ENCODE measurements at places on chromosomes 2 and 18.
A peak's percentile ranks its signal among the peaks of the same experiment; 100 is the strongest.

- peak; percentile 69 for DNase-seq
Measured at GRCh38 chr2:109299536-109299935, 170.5 kb downstream of the SH3RF3 start.

DNA sequence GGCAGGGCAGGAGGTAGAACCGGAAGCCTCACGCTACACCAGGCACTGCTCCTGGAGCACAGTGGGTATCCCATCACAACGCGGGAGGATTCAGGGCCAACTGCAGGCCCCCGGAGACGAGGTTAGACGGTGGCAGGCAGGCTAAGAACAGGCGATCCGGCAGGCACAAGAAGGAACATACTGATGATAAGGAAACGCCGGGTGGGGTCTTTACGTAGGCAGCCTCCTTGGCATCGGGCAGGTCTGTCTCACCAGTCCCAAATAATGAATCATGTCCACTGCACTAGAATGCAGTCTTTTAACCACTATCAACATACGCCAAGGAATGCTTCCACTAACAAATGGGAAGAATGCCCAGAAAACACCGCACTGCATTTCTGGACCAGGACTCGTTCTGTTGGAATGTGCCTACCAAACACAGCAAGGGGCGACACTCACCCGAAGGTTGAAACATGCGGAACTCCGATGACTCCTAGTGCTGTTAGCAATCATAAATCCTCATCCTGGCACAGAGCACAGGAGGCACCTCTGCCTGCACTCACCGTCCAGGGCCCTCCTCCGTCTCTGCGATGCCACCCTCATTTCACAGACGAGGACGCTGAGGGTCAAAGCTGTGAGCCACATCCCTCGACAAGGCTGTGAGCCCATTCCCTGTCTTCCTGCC is 35.2 kb downstream of the ZNF516 start:
- peak; percentile 50 for DNase-seq

GRCh38 chr2:15747603-15748471 is 156.2 kb downstream of the DDX1 start:
- no peak for DNase-seq

DNA sequence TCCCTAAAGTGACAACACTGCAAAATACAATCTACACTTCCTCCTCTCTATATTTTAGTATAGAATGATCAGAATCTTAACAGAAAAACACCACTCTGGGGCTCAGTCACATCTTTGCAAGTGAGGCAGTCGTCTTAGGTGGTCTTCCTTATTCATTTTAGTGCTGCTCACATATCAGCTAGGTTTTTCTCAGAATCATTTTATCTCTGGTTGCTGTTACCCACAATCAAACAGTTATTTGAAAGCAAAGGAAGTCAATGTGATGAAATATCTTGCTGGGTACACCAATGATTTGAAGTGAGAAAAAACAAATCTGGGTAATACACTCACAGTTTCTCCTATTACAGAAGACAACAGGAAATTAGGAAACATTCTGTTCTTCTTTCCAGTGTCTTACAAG is 275.2 kb downstream of the DSEL start:
- DNase-seq = no peak

GRCh38 chr18:34904994-34905393 is 136.2 kb upstream of the MAPRE2 start:
- DNase-seq = no peak

- DNase-seq = no peak
Measured at GRCh38 chr2:37271376-37272067, 40.1 kb downstream of the NDUFAF7 start.

DNA sequence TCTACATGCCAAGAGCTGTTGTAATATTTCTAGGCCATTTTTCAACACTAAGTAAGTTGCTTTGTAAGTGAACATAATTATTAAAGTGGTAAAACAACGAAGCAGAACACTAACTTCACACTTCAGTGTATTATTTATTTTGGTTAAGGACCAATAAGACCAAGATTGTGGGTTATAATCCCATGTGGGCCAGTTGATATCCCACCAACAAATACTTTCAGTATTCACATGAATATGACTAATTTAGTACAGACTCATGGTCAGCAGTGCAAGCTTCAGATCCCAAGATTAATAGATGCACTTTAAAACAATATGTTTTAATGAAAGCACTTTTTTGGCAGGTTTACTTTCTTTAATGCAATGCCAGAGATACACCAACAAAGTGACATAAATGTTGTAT is 154.3 kb downstream of the LCLAT1 start:
- no peak for DNase-seq

DNA sequence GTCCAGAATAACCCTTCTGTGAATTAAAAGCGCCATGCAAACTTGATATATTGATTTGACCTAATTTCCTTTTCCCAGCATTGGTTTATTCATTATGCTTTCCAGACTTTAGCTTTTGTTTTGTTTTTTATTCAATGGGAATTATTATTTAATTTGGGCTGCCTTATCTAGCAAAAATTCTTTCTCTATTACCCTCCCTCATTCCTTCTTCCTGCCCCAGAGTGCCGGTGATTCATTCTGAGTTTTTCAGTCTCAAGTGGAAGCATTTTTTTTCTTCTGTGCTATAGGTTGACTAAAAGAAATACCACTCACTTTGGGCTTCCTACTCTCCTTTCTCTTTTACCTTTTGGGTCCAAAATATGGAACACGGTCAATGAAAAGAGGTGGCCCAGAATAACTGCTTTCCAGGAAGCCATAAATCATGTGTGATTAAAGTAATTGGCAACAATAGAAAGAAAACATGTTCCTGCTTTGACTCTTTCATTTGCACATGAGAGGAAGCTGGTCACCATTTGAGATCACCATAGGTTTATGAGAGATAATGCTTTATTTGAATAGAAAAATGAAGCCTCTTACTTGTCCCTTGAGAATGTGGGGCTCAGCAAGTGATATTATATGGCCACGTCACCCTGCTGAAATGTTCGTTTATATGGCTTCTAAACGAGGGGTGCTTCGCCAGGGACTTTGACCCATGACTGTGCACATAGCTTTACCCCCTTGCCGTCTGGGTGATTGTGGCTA is 422.8 kb upstream of the ZEB2 start:
- DNase-seq = peak; percentile 33

DNA sequence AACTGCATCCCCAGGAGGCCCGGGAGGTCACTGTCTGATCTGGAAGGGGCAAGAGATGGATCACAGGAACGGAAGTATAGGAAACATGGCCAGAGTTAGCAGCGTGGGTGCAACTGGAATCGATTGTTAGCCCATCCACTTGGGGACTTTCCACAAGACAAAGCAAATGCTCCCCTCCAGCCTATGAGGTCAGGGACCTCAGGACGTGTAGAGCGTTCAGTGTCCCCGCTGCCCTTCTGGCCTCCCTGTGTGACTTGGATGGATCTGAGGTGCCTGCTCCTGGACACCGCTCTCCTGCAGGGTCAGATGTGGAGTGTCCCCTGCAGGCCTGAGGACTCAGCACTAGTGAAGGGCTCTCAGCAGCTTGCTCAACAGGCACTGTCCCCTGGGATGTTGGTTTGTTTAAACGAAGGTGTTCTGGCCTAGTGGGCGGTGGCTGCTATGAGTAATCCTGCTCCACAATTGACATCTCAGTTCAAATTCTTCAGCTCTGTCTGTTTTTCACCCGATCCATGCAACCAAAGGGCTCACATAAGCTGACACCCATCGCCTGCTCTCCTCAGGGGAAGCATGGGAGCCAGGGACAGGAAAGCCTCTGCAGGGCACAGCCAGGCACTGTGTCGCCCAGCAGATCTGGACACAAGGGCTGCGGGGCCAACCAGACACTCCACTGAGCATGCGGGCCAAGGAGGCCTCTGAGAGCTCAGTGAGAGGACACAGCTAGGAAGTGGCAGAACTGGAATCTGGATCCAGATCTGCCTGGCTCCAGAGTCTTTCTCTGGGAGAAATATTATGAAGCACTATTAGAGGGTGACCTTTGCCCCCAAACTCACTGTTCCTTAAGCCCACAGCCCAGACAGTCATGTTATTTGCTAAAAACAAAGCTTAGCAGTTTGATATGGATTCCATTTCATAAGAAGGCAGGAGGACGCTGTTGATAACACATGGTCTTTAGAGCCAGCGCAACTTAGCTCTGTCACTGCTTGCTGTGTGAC is 78.5 kb downstream of the RHOB start:
- no peak for DNase-seq

DNA sequence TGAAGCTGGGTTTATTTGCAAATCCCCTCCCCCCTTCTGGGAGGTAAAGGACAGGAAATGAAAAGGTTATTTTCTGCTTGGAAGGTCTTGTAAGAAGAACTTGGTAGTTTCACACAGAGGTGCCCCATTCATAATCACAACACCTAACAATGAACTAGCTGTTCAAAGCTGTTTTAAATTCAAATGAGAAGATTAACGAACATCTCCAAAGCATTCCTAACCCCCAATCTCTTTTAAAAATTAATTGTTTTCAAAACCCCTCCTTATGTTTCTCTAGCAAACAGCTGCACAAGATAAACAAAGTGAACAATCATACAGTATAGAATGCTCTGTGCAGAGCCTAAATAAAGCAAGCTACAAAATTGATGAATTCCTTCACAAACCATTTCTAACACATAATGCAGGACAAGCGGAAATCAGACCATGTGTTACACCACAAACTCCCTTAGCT is 271.4 kb downstream of the SATB2 start:
- no peak for DNase-seq

GRCh38 chr2:217899231-217900009 is 103.4 kb downstream of the TNS1 start:
- DNase-seq = peak; percentile 72

DNA sequence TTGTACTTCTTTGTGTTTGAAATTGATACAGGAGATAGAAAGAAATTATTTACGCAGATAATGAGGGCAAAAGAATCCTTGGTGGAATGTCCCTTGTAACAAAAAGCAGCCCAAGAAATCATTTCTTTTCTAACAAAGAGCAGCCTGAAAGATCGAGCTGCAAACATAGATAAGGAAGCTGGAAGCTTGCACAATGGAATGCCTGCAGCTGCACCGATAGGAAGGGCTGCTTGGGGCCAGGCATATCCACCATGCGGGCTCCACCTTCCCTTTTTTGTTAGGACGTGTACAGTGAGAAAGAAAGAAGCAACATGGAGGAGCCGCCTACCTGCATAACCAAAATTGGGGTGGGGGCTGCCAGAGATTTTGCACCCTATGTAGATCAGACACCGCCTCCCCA is 568.7 kb downstream of the METTL4 start:
- DNase-seq = no peak

- peak; percentile 60 for DNase-seq
Measured at GRCh38 chr2:235766278-235766677, 272.4 kb downstream of the AGAP1 start.

- DNase-seq = no peak
Measured at GRCh38 chr2:184945824-184946223, 347.5 kb downstream of the ZNF804A start.

- DNase-seq = no peak
Measured at GRCh38 chr2:70656421-70657010, 102.9 kb upstream of the TGFA start.

DNA sequence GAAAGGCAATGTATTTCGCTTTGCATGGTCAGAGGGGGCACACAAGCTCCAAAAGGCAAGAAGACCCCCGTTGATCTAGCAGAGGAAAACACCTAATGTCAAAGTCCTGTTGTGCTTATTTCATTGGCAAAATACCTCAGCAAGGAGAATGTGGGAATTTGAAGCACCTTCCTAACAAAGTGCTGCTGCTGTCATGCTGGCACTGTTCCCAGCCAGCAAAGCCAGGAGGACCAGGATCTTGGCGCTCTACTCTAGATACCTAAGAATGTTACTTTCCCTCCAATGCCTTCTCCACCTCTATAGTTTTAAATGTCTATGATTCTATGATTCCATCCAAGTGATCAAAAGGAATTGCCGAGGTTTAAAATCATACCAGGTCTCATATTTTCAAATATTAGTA is 867.9 kb upstream of the POU3F3 start:
- no peak for DNase-seq

GRCh38 chr2:41241325-41242000 is 789.6 kb upstream of the SLC8A1 start:
- DNase-seq = no peak

DNA sequence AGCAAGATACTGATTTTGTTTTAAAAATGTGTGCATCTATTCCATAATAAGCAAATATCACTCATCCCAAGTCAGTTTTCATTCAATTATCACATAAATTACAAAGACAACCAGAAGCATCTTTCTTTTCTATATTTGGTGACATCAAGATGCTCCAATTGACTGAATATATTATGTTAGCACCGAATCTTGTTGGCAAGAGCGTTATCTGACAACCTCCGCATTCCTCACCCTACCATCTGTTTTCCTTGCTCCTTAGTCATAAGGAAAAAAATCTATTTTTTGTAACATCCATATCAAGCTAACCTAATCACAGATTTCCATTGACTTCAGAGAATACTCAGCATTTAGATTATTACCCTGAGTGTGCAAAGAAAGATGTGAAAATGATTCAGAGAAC is 212.2 kb upstream of the KYNU start:
- DNase-seq = no peak

DNA sequence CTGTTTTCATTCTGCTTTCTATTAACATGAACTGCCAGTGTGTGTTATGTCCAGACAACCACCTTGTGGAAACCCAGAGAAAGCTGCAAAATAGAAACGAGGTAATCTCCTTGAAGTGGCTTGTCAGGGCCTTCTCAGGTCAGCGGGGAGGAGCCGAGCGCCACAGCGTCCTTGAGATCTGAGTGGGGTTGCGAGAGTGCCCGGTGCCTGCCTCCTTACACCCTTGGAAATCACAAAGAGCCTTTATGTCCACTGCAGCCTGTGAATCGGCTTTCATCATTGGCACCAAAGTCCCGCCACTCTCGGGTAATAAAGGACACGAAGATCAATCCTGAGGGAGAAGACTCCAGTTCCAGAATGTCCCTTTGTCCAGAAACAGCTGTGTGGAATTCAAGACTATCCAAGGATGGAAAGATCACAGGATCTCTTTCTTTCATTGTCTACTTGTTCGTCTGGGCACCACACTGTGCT is 135.2 kb downstream of the HRH4 start:
- DNase-seq = no peak

GRCh38 chr2:169366066-169366465 is 3.7 kb upstream of the LRP2 start:
- no peak for DNase-seq

GRCh38 chr18:57095884-57096283 is 51.0 kb upstream of the BOD1L2 start:
- DNase-seq = peak; percentile 42

DNA sequence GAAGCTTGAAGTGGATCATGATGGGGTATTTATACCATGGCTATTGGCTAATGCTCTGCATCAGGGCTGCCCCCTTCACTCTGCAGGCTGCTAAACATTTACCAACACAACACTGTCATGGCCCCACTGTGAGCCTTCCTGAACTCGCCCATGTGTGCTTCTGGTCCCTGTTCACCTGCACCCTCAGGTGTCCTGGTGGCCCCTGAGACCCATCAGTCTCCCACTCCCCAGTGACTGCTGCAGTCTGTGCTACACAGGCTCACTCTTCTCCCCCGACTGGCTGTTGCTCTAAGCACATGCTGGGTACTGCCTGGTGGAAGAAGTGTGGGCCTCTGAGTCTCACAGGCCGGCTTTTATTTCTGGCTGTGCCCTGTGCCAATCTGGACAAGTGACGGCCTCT is 183.0 kb upstream of the HS6ST1 start:
- DNase-seq = no peak
